ENCODE measurements at places on chromosomes 7 and 10.
A peak's percentile ranks its signal among the peaks of the same experiment; 100 is the strongest.

DNA sequence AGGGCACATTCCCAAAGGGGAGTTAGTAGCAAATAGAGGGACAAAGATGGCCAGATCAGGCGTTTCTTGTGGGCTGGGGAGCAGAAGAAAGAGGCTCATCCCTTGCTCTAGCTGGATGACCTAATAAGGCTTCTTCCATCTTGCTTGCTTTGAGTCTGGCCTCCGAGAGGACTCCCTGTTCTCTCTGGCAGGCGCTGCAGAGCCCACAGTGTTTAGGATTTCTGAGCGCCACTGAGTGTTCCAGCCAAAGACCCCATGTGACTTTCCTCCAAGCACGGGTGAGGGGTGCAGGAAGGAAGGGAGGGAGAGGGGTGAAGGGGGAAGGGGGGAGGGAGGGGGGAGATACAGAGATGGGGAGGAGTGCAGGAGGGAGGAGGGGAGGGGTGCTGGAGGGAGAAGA is 203.8 kb upstream of the SVIL start:
- no peak for DNase-seq

GRCh38 chr7:18553605-18554003 is 58.1 kb downstream of the HDAC9 start:
- DNase-seq = no peak

DNA sequence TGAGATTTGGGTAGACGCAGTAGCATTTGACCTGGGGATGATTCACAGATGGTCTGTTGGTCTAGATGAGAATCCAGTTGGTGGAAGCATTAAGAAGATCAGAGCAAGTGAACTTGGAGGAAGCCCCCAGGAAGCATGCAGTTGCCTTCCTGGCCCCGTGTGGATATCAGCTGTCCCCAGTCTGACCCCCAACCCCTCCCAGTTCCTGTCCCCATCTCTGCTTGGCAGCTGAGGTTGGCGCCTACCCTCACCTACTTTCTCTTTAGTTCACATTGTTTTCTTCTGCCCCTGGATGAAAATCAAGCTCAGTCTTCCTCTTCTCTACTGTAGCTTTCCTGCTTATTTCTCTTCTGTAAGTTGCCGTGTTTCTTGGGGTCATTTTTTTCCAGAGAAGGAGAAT is 227.9 kb downstream of the GATA3 start:
- DNase-seq = no peak

GRCh38 chr7:22810843-22811242 is 11.8 kb downstream of the TOMM7 start:
- DNase-seq = no peak

DNA sequence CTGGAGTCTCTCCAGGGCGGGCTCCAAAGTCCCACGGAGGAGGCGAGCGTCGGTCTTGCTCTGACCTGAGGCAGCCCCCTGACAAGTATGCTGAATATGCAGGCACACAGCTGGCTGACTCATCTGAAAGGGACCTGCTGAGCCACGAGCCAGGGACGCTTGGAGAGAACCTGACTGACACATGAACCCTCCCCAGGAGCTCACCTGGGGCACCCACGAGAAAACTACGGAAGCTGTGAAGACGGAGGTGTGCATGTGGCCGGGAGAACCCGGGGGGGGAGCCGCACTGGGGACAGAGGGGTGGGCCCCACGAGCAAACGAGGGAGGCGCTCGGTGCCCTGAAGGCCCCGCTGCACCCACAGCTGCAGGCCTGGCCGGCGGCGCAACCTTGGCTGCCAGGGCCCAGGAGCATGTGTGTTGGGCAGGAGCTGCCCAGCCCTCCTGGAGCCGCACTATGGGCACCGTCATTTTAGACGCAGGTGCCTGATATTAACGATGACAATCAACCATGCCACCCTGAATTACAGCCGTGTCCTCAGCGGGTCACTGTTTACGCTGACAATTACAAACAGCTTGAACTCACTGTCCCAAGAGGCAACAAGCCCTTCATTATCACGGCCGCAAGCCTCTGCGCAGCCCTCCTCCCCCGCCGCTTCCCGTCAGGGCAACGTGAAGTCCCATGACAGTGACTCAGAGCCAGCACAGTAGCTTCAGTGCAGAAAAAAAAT is 64.7 kb downstream of the DIP2C start:
- DNase-seq = peak; percentile 96
